Stimulated activated CD8-positive, alpha-beta memory T cell treated with anti-CD3 and anti-CD28 coated beads, Interleukin-15, amount 100 ng/mL, for 4 hours (primary cell): ENCODE measurements at places on chromosomes 7 and 10.

GRCh38 chr10:64785816-64786215, 1264.6 kb downstream of the REEP3 start:
- DNase-seq = no peak

DNA sequence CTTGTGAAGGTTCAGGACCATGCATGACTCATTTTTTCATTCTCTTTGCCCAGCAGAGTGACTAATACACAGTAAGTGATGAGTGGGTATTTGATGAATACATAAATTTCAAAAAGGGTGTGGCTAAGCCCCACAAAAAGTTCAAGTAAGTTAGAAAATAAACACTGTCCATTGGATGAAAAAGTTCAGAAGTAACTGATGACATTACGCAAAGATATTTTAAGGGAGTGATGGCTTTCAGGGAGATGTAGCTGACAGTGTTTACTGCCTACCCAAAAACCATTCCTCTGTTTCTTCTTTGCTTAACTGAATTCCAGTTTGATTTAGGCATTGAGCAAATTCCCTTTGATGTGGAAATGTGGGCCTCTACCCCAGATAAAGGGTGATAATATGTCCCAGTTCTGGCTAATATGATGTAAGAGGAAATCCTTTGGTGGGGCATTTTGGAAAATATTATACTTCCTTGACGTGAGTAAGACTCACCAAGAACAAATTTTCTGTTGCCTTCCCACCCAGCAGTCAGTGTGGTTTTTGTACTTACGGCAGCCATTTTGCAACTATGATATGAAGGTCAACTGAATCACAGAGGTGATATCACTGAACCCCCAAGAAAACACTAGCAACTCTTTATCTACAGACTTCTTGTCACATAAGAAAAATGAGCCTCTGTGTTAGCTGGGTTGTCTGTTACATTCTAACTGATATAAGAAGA, 29.0 kb upstream of the EBLN1 start:
- DNase-seq = no peak

GRCh38 chr7:15985587-15986384, 299.3 kb upstream of the MEOX2 start:
- no peak for DNase-seq

DNA sequence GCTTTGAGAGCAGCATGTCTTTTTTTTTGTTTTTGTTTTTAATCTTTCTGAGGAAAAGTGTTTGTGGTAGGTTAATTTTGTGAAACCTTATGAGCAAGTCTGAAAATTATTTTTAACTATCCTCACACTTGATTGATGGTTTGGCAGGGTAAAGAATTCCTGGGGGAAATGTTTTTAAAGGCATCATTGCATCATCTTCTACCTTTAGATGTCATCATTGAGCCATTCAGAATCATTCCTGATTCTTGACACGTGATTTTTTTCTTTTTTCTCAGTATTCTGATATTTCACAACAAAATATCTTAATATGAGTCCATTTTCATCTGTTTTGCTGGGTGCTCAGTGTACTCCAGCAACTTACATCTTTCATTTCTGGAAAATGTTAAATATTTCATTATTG, 28.3 kb downstream of the PALS2 start:
- no peak for DNase-seq

DNA sequence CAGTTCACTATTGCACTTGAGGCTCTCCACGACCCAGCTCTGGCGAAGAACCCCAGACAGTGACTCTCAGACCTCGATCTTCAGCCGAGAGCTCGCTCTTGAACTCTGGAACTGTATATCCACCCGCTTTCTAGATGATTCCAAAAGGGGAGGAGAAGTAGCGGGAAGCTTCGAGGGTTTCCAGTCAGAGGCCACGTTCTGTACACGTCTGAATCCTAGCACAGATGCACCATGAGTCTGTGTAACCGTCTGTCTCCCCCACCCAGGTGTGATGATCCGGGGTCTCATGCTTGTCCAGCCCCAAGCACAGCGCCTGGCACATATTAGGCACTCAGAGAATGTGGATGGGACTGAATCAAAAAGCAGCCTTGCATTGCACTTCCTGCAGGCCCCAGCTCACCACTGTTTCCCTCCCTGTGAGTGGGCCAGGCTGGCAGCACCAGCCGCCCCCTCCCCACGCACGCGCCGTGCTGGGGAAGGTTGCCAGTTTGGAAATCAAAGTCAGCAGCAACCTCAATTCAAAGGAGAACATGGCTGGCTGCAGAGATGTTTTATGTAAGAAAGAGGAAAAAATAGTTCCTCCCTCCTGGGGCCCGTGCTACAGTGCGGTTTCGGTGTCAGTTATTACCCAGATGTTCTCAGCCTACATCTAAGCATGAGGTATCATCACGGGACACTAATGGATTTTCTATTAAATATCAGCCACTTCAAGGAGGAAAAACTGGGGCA, 5.7 kb downstream of the GRID2IP start:
- DNase-seq = no peak

DNA sequence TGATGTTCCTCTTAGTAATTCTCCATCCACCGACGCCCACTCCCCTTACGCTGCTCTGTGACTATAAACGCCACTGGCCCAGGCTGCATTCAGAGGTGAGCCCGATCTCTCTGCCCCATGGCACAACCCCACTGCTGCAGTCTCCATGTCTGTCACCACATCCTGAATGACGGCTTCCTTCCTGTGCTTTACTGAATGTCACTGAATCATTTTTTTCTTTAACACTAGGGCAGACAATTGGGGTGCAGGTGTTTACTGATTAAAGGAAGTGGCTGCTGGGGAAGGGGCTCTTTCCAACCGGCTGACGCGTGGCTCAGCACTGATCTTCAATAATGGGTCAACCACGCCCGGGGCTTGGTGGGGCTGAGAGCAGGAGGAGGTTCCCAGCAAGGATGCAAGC, 208.3 kb downstream of the USP6NL start:
- DNase-seq = peak; percentile 34

- DNase-seq = no peak
Measured at GRCh38 chr7:37516664-37517063, 68.0 kb upstream of the ELMO1 start.

- DNase-seq = no peak
Measured at GRCh38 chr7:25485026-25485425, 256.7 kb upstream of the NPVF start.

DNA sequence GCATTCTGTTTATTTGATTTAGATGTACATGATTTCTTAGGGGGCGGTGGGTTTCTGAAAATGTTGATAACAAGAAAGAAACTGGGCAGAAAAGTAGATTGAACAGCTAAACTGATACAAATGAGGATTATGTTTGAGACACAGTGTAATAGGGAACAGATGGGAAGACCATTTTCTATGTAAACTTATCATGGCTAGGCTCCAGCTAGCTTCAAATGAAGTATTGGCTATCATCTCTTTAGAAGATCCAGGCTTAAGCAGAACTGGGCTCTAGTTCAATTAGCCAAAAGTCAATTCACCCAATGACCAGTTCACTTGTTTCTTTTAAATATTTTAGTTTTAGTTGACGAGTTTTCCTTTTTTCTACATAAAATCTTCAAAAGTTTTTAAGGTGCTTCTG, 639.5 kb downstream of the ANKRD7 start:
- no peak for DNase-seq

DNA sequence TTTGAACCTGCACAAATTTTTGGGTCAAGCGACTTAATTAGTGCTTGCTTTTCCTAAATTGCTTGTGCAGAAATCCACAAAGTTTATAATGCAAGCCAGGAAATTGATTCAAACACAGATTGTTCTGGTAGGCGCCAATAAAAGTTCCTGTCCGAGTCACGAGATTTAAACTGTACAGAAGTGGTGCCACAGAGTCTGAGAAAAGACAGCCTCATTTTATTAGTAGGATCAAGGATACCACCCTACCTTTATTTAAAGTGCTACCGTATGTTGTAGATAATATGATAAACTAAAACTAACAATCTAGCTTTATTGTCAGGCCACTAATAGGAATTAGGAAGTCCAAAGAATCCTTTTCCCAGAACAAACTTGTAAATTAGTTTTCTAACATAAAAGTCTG, 696.7 kb downstream of the TNS3 start:
- DNase-seq = no peak

GRCh38 chr10:88309365-88309764, 273.8 kb downstream of the RNLS start:
- no peak for DNase-seq

DNA sequence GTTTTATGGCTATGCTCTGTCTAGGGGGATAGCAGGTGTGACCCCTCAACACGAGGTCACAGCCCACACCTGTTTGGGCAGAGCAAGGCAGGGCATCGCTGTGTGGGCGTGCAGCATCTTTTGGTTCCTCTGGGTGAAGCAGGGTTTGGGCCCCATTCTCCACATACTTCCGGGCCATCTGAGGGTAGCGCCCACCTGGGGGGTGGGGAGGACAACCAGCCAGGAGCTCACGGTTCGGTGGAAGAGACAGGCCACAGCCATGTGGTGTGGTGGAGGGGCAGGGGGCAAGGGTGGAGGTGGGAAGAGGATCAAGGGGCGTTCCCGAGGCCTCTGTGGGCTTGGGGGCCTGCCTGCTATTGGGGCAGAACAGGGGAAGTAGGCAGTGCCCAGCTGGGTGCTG, 2.4 kb downstream of the SH2B2 start:
- DNase-seq = no peak

GRCh38 chr7:4880218-4880617, 3.3 kb downstream of the RADIL start:
- DNase-seq = no peak

DNA sequence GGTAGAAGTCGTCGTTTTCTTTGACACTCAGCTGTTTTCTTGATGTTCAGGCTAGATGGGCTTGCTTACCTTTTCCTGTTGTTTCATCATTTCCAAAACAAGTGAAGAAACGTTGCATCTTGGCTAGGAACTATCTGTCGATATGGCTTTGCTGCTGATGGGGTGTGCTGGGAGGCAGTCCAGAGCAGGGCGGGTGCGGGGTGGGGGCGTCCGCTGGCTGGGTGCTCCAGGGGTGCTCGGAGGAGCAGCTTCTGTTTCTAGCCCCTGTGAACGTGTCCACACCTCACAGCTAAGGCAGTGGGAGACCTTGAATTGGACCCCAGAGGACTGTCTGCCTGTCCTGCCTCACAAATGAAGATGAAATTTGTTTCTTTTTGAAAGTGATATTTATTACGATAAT, 7.6 kb upstream of the SUN1 start:
- no peak for DNase-seq

GRCh38 chr10:106082865-106083264, 1081.6 kb downstream of the SORCS1 start:
- DNase-seq = no peak

GRCh38 chr10:70714245-70714644, 41.9 kb downstream of the ADAMTS14 start:
- no peak for DNase-seq

DNA sequence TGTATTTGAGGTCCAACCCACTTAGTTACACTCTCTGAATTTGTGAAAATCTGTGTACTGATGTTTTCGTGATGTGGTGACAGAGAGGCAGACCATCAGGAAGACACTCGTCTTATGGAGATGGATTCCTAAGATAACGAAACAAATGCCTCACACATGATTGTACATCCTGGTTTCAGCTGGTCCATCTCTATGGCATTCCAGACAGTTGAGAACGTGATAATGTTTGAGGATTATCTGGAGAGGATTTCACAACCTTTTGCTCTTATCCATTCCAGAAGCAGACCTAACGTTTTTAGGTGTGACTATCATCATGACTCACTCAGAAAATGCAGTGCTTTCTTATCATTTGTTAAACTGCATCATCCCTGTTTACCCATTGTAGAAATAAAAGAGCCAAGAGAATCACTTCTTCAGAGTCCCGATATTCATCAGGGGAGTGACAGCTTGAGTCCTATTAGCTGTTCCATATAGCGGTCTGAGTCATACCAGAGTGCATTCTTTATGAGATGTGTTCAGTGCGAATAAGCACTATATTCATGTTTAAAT, 74.5 kb downstream of the BMPER start:
- no peak for DNase-seq

DNA sequence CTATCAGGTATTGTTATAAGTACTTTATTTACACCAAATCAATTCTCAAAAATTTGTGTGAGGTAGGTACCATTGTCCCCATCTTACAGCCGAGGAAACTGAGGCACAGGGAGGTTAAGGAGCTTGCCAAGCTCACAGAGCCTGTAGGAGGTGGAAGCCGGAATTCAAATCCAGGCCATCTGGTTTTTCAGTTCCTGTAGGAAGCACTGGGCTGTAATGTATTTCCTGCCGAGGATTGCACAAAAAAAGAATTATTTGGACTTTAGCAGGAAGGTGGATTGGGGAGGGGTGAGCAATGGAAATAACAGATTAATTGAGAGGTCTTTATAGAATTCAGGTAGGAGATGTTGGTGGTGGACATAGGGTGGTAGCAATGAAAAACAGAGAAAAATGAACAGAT, 315.3 kb upstream of the AUTS2 start:
- DNase-seq = no peak

GRCh38 chr10:94361171-94361794, 1.5 kb downstream of the NOC3L start:
- DNase-seq = no peak

DNA sequence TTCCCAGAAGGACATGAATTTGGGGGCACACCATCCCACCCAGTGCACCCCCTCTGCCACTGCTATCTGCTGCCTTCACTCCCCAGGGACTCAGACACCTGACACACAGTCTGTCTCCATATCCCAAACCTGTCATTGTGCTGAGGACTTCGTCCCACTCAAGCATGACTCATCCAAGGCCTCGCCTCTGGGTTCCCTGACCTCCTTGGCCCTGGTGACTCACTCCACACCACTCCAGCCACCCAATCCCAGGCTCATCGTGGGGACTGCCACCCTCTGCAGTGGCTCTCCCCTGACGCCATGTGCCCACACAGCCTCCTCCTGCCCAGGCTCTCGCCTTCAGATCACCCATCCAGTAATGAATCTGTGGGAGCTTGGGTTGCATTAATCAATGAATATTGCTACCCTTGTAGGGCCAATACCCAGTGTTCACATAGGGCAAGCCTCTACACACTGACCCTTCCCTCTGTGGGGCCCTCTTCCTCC, 6.6 kb upstream of the INSIG1 start:
- DNase-seq = no peak

GRCh38 chr10:72001033-72001395, 36.8 kb downstream of the CHST3 start:
- no peak for DNase-seq
